ENCODE measurements at places on chromosomes 16 and 17. TPM values are rescaled to one million over a fixed set of nuclear protein-coding genes. Genes with fewer than 3 reads are reported as not detected.

SECTM1 gene
- total RNA-seq = not detected

PRR35 gene
- not detected for total RNA-seq

NUPR1 gene
- total RNA-seq = not detected

TNRC6C gene
- 37.4 TPM for total RNA-seq

LGALS9 gene
- total RNA-seq = 2.1 TPM

CRYM gene
- total RNA-seq = 10.5 TPM

ARL16 gene
- 42.1 TPM for total RNA-seq

NHLRC4 gene
- total RNA-seq = 0.51 TPM

ATAD5 gene
- 14.0 TPM for total RNA-seq

NDUFAF8 gene
- total RNA-seq = 39.7 TPM

ABCC6 gene
- 9.8 TPM for total RNA-seq

CMTM4 gene
- 80.9 TPM for total RNA-seq

ACSM3 gene
- 119 TPM for total RNA-seq

MT4 gene
- total RNA-seq = not detected

TEDC2 gene
- 32.2 TPM for total RNA-seq

NOXO1 gene
- total RNA-seq = 1.5 TPM

ETV4 gene
- 84.3 TPM for total RNA-seq
